ENCODE measurements at places on chromosomes 5 and 9.

DNA sequence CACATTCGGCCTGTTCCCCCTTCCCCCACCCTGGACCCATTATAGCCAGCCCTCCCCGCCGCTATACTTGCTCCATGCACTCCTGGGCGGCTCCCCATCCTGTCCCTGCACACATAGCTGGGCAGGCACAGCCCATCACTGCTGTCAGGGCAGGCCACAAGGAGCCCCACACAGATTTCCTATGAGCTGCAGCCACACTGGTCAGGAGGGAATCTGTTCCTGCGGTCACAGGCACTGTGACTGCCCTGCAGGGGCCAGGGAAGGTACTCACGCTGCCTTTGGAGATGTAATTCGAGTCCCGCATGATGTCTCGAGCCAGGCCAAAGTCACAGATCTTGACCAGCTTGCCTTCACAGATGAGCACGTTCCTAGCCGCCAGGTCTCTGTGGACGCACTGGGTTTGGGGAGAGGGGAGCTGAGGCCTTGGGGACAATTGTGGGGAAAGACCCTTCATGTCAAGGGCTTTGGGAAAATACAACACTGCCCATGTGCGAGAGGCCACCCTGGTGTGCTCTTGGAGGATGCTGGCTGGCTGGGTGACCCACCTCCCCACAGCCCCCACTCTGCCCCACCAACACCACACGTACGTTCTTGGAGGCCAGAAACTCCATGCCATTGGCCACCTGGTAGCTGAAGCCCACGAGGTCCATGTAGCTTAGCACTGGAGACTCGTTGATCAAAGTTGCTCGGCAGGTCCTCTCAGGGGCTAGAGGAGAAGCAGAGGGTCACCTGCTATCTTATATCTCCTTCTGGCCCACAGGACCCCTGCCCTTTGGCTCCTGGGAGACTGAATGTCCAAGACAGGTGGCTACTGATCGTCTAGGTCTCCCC, 34.5 kb upstream of the CSF1R start:
- DNase-seq, result no peak

GRCh38 chr5:41896230-41896629, 7.9 kb upstream of the RIMOC1 start:
- no peak for DNase-seq

DNA sequence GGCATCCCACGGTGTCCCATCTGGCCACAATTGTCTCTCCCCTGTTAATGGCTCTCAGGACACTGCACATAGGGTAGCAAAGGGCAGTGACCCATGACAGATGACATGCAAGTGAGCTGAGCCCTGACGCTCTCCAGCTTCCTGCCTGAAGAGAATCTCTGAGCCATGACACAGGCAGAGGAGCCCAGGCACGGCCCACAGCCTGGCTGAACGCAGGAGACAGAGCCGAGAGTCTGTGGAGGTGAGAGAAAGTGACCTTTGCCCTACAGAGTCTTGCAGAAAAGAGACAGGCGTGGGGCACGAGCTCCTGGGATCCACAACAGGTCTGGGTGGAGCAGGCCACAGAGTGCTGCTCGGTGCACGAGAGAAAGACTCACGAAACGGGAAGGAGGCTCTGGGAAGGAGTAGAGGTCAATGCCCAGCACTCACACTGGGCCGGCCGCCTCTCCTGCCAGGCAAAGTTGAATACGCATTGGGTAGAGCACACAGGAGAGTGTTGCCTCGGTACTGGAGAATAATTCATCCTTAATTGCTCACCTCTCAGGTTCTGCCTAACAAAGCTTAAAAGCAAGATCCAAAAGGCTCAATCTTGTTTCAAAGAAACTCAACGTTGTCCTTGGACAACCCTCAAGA, 90.3 kb downstream of the MRPL36 start:
- DNase-seq, result no peak

DNA sequence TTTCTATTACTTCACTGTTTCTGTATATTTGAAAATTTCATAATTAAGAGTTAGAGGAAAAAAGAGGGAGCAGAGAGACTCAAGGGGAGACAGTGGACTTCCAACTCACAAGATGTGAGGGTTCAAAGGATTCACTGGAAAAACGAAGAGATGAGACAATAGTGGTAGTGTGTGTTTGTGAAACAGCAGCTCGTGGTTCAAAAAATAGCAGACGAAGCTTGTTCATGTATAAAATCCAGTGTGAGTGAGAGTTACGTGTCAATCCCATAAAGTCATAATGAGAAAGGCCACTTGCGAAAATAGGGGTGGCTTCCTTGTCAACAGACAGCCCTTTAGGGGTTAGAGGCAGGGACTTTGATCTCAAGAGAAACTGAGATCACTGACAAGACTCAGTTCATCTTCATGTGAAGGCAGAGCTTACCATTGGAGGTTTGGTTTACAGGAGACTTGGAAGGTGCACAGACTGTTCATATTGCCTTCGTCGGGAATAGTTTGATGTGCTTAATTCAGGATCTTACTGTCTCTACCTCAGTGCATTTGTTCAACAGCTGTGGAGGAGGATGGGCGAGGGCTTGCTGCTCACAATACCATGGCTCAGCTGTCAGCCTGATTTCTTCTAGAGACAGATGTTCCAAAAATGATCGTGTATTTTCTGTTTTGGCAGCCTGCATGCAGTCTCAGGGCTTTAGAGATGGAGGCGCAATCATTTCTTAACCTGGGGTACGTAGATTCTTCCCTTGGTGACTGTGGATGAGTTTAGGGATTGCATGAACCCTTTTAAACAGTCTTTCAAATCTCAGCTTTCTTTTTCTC, 105.7 kb upstream of the KLF9 start:
- DNase-seq, result no peak

GRCh38 chr5:168989731-168990505, 311.0 kb downstream of the SLIT3 start:
- DNase-seq, result no peak

GRCh38 chr9:72972636-72973035, 19.8 kb upstream of the ALDH1A1 start:
- DNase-seq, result no peak

GRCh38 chr9:21730899-21731298, 71.5 kb upstream of the MTAP start:
- no peak for DNase-seq

GRCh38 chr5:65721720-65722574, at the start of the genes NLN and SGTB:
Gene NLN (plus strand): TSS chr5:65722205. CDS start chr5:65722374, 169 bp downstream.
Gene SGTB (minus strand): TSS chr5:65722109. CDS start chr5:65720807, 1,302 bp downstream.
- peak; percentile 73 for DNase-seq

GRCh38 chr9:83655433-83655832, 32.5 kb downstream of the IDNK start:
- no peak for DNase-seq

DNA sequence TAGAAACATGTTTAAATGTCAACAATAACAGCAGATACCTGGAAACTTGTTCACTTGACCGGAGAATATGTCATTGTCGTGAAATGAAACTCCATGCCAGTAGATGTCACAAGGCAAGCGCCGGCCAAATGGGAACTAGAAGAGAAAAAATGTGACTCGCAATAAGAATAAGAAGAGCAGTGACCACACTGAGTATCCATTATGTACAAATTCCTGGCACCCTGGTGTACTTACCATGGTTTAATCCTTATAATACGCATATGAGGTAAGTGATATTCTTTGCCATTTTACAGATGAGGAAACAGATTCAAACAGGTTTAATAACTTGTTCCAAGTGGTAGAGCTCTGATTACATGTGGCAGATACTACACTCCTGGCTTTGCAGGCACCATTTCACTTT, 53.9 kb downstream of the TTLL11 start:
- DNase-seq, result no peak

GRCh38 chr9:15720861-15721260, 168.0 kb downstream of the CCDC171 start:
- no peak for DNase-seq

GRCh38 chr5:181063514-181063913, 23.4 kb downstream of the BTNL9 start:
- DNase-seq, result no peak

DNA sequence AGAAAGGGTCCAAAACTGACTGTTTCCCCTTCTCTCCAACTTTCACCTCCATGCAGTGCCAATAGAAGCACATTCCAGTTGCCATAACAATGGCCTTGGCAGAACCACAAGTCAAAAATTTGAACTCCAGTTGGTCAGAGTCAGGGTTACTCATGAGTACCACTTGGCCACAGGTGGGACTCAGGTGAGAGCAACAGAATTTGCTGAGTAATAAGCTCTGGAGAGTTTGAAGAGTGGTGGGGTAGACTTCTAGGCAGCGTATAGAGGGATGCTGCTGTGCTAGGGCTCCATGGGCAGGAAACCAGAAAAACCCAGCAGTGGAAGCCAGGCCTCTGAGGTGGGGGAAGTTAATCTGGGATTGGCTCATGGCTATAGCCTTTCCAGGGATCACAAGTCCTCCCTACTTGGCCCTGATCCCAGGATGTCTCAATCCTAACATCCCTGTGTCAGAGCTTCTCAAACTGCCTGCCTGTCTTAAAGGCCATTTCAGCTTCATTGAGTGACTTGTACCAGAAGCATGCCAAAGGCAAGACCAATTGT, 30.2 kb downstream of the SNX18 start:
- no peak for DNase-seq

- no peak for DNase-seq
Measured at GRCh38 chr9:72382405-72382804, 17.4 kb upstream of the ZFAND5 start.

DNA sequence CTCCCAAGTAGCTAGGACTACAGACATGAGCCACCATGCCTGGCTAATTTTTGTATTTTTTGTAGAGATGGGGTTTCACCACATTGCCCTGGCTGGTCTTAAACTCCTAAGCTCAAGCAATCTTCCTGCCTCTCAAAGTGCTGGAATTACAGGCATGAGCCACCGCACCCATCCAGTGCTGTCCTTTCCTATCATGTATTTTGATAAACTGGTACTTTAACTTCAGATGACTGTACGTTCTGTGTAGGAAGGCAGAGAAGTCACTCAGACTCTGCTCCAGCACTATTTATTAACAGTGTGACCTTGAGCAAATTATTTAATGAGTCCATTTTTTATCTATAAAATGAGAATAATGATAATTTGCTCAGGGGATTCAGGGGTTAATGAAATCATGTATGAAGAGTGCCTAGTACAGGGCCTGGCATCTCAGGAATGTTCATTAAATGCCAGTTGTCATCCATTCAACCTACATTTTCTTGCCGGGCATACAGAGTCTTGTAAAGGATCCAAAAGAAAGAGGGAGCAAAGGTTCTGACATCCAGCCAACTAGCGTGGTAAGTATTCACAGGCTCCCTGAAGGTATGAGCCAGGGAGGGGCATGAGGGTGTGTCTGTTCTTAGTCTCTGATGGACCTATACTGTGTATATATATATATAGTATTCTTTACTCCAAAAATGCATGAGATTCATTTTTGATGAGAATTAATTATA, 201.9 kb downstream of the PBX3 start:
- no peak for DNase-seq

- DNase-seq, result no peak
Measured at GRCh38 chr5:149007174-149007573, 55.7 kb downstream of the SH3TC2 start.

DNA sequence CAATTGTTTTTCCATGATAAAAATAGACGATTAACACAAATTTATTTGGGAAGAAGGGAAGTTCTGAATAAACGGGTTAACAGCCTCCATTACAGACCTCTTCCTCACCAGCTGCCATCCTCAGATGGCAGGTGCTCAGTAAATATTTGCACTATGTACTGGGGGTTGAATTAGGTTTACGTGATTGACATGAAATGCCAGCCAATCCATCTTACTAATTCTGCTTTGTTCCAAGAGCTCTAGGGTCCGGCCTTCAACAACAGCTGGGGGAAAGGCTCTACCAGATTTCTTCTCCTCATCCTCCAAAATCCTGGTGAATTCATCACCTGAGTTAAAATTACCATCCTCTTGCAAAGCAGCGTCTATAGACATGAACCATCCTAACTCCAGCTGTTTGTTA, 104.6 kb downstream of the MTX3 start:
- no peak for DNase-seq

GRCh38 chr5:169029661-169030274, 271.2 kb downstream of the SLIT3 start:
- no peak for DNase-seq

GRCh38 chr9:113933671-113934070, 57.6 kb downstream of the ZNF618 start:
- DNase-seq, result no peak

DNA sequence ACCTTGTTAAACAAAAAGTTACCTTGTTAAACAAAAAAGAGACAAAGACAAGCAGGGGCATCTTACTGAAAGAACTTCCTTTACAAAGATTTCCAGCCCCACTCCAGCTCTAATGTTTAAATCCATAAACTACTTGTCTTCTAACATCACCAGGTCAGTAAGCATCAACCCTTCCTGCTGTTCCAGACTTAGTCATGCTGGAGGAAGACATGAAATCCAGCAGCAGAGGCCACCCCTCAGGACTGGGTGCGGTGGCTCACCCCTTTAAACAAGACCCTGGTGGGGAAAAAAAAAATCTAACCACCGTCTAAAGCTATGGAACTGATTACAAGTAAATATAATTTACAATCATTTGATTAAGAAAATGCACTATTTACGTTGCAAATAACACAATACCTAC, 9.1 kb downstream of the PDCL start:
- no peak for DNase-seq

GRCh38 chr5:53039855-53040254, 50.7 kb downstream of the ITGA2 start:
- no peak for DNase-seq

DNA sequence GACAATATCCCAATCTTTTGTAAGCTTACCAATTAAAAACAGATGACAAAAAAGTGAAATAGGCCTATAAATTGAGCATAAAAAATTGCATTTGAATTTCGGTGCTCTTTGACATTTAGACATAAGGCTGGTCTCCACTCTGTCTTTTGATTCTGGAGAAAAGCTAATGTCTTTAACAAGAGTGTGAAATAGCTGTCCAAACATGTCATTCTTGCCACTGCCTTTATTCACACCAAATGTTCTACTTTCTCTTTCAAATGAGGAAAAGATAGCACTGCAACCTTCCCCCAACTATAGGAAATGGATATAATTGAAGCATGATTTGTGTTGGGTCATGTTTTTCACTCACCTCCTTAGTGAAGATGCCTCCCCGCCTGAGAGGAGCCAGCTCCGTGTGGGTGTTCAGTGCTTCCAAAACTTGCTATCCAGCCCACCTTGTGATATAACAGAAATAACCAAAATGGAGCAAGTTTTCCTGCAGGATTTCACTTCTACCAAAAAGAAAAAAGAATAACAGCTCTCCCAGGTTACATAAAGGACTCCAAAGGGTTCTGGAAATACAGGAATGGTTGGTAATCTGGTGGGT, 55.2 kb upstream of the STK32A start:
- DNase-seq, result no peak

DNA sequence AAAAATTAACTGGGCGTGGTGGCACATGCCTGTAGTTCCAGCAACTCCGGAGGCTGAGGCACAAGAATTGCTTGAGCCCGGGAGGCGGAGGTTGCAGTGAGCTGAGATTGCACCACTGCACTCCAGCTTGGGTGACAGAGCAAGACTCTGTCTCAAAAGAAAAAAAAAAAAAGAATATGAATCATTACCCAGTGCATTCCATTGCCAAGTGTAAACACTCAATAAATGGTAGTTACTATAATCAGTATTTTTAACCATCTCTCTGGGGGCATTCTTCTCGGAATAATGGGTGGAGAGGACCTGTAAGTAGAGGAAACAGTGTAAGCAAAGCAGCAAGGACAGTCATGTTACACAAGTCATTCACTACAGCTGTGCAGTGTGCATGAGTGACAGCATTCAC, 13.8 kb upstream of the RANBP17 start:
- no peak for DNase-seq

GRCh38 chr5:111013011-111013410, 58.5 kb upstream of the TSLP start:
- DNase-seq, result no peak

GRCh38 chr9:71683598-71684235, 84.6 kb downstream of the CEMIP2 start:
- DNase-seq, result no peak

- DNase-seq, result no peak
Measured at GRCh38 chr9:129773262-129774048, 20.6 kb upstream of the PTGES start.

Data from thymus (tissue), 14 donors.